ENCODE measurements at places on chromosomes 4 and X.

DNA sequence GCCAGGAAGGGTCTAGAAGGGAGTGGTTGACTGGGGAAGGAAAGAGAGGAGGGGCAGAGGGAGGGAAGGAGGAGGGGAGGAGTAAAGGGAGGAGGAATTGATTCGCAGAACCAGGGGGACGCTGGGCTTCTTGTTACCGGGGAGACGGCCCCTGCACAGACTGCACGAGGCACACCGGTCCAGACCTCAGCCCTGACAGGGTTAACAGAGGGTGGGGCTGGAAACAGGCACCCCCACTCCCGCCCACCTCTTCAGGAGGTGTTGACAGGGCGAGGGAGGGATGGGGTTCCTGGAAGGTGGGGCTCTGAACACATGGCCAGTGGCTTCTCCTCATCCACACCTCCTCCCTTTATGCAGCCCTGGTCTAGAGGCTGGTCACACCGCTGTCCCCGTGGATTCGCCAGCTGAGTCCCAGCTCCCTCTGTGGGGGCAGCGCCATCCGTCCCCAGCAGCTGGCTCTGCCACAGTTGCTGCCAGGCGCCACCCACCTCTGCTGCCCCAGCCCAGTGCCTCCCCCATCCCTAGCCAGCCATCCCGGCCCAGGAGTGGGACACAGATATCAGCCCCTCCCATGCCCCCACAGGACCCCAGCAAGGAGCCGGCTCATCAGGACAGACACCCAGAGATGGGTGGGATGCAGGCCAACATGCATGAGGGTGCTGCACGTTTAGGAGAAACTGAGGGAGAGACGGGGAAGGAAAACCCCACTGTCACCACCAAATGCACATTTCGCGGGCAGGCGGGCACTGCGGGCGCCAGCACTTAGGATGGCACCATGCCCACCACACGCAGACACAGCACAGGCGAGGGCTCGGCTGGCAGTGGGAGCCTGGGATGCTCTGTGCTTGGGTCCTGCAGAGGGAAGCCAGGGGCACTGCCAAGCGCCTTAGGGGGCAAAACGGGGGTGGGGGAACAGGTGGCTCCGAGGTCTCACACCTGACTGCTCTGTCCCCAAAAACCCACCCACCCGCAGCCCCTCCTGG is 87.6 kb downstream of the ABLIM2 start:
- no peak for DNase-seq

DNA sequence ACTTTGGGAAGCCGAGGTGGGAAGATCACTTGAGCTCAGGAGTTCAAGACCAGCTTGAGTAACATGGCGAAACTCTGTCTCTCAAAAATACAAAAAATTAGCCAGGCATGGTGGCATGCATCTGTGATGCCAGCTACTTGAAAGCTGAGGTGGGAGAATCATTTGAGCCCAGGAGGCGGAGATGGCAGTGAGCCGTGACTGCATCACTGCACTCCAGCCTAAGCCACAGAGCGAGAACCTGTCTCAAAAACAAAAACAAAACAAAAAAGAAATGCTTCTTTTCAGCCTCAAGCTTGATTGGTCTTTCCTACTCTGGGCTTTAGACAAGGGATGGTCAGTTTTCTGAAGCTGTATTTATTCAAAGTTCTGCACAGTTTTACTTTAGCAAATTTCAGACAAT is 15.8 kb upstream of the DHRSX start:
- DNase-seq: no peak

DNA sequence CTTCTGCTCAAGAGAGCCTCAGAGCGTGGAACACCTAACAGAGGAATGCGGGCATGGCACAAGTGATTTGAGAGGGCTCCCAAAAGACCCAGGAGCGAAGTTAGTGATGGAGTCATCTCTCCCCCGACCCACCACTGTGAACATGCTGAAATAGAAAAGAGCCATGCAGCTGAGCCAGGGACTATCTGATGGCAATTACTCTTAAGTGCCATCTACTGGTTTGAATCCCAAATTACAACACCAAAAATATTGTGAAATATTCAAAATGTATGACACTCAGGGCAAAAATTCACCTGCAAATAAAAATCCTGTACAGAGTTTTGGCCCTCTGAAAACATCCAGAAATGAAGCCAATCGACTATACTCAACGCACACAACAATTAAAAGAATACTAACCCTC is 2038.9 kb upstream of the ADGRL3 start:
- no peak for DNase-seq

- DNase-seq: no peak
Observed at GRCh38 chrX:69305333-69306062, 140.2 kb upstream of the PJA1 start.

DNA sequence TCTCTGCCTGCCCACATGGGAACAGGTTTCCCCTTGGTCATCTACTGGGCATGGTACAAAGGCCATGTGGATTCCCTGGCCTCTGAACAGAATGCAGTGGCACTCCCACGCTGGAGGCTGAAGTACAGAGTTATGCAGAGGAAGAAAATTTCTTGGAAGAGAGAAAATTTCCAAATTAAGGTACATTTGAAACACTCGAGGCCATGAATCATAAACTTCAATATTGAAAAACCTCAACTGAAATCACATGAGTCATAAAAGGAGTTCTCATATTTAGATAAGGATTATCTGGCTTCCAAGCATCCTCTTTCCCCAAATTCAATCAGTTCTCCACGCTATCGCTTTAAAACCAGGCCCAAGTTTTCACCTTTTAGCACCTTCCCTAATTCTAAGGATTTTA is 28.1 kb upstream of the TXK start:
- DNase-seq: no peak

DNA sequence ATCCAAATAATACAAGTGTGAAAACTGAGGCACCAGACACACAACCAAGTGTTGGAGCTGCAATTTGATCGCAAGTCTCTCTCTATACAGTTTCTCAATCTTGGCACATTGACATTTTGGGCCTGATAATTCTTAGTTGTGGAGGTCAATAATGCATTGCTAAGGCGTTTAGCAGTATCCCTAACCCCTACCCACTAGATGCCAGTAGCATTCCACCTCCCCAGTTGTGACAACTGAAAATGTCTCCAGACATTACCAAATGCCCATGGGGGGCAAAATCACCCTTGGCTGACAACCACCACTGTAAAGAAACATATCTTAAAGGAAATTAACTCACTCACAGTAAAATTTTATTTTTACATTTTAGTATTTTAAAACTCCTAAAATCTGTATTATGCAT is 4.2 kb downstream of the NR3C2 start:
- no peak for DNase-seq
